CD4-positive, alpha-beta T cell treated with Interleukin-6 at 100 ng/mL for 8 hours (primary cell): ENCODE measurements at places on chromosomes 1 and 21.

- no peak for DNase-seq
Observed at GRCh38 chr1:228226956-228227791, 19.3 kb downstream of the OBSCN start.

GRCh38 chr1:215720126-215720525 is 153.0 kb downstream of the KCTD3 start:
- DNase-seq, result no peak

- DNase-seq, result no peak
Observed at GRCh38 chr21:30579346-30579745, 10.9 kb downstream of the KRTAP22-2 start.

GRCh38 chr1:23838401-23838866 is 13.2 kb upstream of the HMGCL start:
- DNase-seq, result peak; percentile 70

DNA sequence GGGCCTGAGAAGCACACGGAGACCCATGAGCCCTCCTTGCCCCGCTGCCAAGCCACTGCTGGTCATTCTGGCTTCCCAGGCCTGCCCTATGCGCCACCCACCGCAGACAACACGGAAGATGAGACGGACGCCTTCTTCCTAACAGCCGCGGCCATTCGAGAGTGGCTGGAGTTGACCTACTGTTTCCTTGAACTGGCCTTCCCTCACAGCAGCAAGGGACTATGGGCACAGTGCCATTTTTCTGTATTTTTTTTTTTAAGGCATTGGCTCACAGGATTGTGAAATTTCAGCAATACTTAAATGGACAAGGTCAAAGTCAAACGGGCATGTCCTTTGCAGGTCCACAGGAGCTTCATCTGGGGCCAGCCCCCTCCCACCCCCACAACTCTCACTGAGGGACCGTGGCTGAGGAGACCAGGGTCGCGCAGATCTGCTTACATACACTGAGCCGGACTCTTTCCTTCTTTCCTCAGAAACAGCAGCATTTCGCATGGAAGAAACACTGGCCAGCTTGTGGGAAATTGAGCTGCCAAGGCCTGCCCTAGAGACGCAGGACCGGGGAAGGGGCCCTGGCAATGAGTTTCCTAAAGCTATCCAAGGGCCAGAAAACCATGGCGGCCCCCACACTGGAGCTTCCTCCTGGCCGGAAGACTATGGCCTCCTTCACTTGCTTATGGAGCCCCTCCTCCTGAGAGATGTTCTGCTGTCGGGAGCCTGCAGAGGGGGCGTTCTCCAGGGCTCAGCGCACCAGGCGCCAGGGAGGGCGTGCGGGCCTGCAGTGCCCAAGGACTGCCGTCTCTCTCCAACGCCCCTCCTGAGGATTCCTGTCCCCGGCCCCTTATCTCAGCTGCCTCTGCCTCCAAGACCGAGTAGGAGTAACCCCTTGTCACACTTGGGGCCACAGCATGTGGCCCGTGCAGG is 98.9 kb downstream of the PGBD5 start:
- no peak for DNase-seq

DNA sequence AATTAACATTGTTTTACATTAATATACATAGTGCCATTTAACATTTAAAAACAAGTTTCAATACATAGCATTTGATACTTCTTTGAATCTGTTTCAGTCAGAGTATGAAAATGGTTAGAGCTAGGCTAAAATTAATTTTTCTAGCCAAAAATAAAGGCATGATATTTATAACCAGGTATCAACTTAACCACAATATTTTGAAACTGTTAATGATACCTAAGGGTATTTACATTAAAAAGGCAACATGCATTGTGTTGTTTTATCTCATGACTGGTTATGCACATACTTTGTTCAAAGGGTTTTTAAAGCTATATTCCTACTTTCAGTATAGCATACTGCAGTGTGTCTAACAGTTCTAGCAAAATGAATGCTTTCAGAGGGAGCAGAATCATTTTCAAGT is 130.0 kb downstream of the HS2ST1 start:
- no peak for DNase-seq

DNA sequence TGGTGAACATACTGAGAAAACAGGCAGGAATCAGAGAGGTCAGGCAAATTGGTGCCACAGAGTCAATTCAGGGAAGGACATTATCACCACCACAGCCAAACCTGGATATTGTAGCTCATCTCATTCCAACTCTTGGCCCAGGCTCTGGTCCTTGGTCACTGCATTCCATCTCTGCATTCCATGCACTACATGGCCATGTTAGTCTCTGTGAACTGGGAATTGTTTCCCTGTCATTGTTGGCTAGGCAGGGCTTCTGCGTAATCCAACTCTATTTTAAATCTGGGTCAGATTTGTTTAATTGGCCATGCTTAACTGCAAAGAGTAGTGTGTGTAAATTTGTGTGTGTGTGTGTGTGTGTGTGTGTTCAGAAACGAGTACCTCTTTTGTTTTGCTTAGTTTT is 837.6 kb upstream of the ADAMTS5 start:
- no peak for DNase-seq

- DNase-seq, result no peak
Observed at GRCh38 chr1:8408151-8408839, 90.4 kb downstream of the SLC45A1 start.

- DNase-seq, result no peak
Observed at GRCh38 chr1:86288586-86289147, 107.5 kb downstream of the ODF2L start.

DNA sequence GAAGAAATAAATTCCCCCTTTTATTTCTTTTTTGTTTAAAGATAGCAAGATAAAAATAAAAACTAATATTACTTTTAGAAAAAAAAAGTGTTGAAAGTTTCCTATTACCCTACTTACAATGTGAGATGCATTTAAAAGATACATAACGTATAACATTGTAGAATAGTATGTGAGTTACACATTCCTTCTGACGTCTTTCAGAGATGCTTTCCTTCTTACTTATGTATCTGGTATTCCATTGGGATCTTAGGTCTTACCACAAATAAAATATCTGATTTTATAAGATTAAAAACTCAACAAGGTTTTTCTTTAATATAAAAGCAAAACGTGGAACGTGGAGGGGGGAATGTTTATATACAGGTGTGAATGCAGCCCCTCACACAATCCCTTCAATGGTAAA is 147.2 kb upstream of the ETS2 start:
- no peak for DNase-seq

DNA sequence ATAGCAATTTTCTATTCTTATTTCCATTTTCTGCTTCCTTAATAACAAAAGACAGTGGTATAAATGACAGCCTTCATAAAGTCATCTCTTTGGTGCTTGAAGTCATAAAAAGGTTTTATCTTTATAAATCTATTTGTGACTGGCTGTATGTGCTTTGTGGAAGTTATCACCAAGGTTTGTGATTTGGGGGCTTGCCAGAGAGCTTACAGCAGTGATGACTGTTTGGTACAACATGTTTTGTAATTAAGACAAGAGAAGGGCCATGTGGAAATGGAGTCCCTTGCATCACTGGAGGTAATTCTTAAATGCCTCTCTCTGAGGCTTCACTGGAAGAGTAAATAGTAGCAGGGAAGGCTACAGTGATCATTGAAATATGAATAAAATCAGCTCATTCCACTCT is 2.7 kb downstream of the SLC35F3 start:
- no peak for DNase-seq

- no peak for DNase-seq
Observed at GRCh38 chr1:39940253-39940652, 14.7 kb upstream of the MFSD2A start.

DNA sequence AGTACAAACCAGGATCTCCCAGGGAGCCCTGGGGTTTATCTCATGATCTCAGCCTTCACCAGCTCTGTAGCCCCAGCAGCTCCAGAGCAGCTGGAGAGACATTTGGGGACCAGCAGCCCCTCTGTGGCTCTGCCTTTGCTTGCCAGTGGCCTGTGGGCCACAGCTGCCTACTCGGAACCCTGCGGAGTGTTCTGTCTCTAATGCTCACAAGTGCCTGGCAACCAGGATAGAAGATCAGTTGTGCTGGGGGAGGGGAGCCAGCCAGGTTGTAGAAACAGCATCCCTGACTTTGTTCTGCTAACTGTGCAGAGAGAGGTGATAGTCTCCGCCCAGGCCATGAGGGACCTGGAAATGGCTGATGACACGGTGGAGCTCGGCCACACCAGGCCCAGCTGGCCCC is 50.9 kb upstream of the KCNJ15 start:
- DNase-seq, result no peak

GRCh38 chr1:230171356-230172015 is 104.4 kb downstream of the GALNT2 start:
- no peak for DNase-seq

GRCh38 chr1:244111027-244111426 is 59.9 kb downstream of the ZBTB18 start:
- DNase-seq, result no peak

- DNase-seq, result no peak
Observed at GRCh38 chr1:244050835-244051444, at the start of gene ZBTB18. Gene ZBTB18, plus strand, starts transcription at chr1:244051283. Its CDS starts 149 bp downstream, at chr1:244051432.

- DNase-seq, result no peak
Observed at GRCh38 chr1:64194168-64195080, 9.0 kb upstream of the UBE2U start.

DNA sequence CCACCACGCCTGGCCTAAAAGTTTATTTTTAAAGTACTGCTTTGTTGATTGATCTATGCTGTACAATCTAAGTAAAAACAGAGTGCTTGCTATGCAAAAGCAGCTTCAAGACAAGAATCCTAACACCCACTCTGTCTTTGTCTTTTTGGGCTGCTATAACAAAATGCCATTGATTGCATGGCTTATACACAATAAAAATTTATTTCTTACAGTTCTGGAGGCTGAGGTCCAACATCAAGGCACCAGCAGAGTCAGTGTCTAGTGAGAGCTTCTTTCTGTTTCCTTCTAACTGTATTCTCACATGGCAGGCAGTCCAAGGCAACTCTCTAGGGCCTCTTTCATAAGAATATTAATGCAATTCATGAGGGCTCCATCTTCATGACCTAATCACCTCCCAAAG is 63.6 kb upstream of the GJA5 start:
- no peak for DNase-seq

DNA sequence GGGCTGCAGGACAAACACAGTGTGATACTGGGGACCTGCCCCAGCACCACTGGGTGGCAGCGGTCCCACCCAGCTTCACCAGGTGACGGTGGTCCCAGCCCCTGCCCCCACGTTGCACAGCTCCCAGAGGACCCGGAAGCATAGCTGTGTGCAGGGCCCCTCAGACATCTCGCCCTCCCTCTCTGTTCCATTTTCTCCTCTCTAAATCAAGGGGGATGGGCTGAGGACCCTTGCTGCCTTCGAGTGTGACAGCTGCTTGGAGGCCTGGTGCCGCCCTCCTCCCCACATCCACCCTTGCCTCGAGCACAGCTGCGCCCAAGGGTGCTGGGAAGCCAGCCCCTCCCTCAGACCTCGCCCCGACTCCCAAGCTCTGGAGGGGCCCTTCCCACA is 16.1 kb upstream of the LRRC3 start:
- no peak for DNase-seq

GRCh38 chr1:147080006-147080661 is 92.1 kb downstream of the PRKAB2 start:
- DNase-seq, result no peak

GRCh38 chr1:245541369-245541768 is 386.6 kb downstream of the KIF26B start:
- no peak for DNase-seq

DNA sequence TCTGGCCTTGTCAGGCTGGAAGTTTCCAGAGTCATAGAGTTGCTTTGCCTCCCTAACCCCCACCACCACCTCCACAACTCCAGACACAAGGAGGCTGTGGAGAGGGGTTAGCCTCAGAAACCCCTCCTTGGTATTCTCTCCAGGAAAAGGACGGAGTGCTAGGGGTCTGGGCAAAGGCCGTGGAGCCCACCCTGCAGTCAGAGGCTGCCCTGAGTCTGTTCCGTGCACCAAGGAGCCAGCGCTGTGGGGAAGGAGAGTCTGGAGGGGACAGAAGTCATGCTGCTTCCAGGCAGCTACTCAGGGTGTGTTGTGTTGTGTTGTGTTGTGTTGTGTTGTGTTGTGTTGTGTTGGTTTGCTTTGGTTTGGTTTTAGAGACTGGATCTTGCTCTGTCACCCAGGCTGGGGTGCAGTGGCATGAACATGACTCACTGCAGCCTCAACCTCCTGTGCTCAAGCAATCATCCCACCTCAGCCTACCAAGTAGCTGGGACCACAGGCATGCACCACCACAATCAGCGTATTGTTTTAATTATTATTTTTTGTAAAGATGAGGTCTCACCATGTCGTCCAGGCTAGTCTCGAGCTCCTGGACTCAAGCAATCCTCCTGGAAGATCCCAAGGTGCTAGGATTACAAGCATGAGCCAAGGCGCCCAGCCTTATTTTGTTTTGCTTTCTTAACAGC is 122.2 kb upstream of the TMEM51 start:
- DNase-seq, result no peak

- DNase-seq, result no peak
Observed at GRCh38 chr1:192846950-192847349, 38.1 kb downstream of the RGS2 start.

DNA sequence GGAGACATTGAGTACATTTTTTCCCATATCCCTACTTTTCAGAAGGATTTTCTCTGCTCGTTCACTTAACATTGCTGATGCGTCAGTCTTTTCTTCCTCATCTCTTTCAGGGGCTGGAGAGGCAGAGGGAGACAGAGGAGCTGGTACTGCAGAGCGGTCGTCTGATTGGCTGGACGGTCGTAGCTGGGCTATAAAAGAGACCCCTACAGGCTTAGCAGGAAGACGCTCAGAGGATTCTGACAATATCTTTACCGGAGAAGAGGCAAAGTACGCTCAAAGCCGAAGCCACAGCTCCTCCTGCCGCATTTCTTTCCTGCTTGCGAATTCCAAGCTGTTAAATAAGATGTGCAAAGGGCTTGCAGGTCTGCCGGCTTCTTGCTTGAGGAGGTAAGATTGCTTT is at the start of gene RGS4:
TSS of gene RGS4 (plus strand) at position 220 of the 400 bp plus-strand sequence. CDS start at position 344, 124 bp downstream.
- DNase-seq, result no peak

DNA sequence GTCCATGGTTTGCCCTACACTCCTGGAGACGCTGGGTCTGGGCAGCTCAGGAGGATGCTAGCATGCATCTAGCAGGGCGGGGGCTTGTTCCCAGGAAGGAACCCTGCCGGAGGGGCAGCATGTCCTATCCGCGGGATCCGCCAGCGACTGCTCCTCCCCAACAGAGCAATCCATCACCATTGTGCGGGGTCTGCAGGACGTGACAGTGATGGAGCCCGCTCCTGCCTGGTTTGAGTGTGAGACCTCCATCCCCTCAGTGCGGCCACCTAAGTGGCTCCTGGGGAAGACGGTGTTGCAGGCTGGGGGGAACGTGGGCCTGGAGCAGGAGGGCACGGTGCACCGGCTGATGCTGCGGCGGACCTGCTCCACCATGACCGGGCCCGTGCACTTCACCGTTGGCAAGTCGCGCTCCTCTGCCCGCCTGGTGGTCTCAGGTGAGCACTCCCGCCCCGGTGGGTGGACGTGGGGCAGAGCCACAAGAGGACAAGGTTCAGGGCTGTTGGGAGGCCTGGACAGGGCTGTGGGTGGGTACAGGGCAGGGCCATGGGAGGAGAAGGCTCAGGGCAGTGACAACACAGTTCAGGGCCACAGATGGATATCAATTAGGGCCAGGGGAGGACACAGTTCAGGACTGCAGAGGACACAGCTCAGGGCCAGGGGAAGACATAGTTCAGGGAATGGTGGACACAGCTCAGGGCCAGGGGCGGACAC is 71.3 kb downstream of the OBSCN start:
- DNase-seq, result no peak
